ENCODE measurements at places on chromosomes 7 and 10.

GRCh38 chr10:63699785-63700613 lies 178.8 kb downstream of the REEP3 start:
- no peak for DNase-seq

DNA sequence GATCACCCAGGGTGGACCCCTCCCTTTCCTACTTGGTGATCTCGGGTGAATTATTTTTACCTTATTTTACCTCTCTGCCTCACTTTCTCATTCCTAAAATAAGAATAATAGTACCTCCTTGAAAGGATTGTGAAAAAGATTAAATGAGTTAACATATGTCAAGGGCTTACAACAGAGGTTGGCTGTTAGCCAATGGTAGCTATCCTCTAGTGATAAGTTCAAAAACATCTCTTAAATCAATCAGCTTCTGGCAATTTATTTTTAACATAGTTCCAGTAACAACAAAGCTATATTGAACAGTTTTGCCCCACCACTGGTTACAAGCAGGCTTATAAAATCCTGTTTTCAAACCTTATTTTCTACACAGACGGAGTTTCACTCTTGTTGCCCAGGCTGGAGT lies 45.4 kb downstream of the TMEM168 start:
- no peak for DNase-seq

DNA sequence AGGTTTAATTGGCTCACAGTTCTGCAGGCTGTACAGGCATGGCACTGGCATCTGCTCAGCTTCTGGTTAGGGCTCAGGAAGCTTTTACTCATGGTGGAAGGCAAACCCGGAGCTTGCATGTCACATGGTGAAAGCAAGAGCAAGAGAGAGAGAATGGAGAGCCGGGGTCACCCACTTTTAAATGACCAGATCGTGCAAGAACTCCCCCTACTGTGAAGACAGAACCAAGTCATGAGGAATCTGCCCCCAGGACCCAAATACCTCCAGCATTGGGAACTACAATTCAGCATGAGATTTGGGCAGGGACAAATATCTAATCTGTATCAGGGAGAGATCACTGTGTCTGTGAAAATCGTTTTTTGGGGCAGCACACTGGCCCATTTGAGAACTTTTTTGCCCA lies 110.0 kb upstream of the MYO3A start:
- no peak for DNase-seq

DNA sequence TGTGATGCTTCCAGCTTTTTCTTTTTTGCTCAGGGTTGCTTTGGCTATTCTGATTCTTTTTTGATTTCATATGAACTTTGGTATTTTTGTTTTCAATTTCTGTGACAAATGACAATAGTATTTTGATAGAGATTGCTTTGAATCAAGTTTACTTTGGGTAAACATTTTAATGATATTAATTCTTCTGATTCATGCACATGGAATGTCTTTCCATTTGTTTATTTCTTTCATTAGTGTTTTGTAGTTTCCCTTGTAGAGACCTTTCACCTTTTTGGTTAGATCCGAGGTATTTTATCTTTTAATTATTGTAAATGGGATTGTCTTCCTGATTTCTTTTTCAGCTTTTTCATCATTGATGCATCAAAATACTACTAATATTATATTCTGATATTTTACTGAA lies 93.2 kb downstream of the LANCL2 start:
- no peak for DNase-seq

GRCh38 chr10:103277713-103278536 lies 987 bp downstream of the INA start:
- no peak for DNase-seq

DNA sequence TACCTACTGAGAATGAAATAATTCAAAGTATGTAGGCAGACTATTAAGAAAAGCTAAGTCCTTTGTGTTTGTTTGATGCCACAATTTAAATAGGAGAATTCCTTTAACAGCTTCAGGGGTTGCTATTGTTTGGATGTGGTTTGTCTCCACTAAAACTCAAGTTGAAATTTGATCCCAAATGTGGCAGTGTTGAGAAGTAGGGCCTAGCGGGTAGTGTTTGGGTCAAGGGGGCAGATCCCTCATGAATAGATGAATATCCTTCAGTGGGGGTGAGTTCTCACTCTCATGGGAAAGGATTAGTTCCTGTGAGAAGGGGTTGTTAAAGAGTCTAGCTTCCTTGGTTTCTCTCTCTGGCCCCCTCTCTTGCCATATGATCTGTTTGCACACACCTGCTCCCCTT lies 97.0 kb downstream of the HGF start:
- DNase-seq, result no peak

DNA sequence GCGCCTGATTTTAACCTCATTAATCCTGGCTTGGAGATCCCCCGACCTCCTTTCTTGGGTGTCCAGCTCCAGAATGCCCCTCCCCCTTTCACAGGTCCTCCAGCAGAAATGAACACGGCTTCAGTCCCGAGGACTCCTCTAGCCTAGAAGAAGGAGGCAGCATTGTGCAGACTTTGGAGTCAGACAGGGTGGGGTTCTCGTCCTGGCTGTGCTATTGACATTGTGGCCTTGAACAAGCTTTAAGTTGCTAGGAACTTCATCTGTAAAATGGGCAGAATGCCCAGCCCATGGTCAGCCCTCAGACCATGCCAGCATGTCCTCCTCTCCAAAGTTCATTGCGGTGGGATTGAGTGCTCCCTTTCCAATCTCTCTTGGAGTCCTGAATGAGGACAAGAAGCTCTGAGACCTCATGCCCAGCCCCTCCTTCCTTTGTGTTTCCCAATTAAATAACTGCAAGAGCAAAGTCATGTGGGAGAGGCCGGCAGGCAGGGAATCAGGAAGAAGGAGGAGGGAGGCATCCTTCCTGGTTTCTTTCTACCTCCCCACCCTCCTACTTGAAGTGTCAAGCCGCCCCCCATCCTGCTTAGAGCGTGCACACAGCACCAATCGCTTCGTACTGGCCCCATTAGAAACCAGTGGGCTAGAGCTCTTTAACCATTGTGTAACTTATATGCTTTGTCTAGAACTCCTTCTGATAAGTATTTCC lies 86.4 kb downstream of the RBM20 start:
- no peak for DNase-seq

DNA sequence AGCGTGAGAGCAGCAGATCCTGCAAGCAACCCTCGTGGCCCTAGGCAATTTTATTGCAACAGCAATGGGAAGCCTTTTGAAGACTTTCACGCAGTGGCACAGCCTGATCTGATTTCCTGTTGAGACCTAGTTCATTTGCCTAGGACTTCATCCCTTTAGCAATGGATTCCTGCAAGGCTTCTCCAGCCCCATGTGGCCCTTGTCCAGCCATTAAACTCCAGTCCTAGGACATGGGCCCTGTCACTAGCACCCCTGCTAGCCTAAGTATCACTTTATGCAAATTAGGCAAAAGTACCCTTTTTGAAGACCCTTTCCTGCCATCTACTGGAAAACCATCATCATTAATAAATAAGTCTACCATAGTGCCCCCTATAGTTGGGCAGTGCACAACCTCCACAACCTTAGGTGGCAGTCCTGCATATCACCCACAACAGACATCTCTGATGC lies 379.4 kb downstream of the GALNT17 start:
- no peak for DNase-seq

GRCh38 chr7:151135866-151136843 lies 31.3 kb downstream of the GBX1 start:
- no peak for DNase-seq

DNA sequence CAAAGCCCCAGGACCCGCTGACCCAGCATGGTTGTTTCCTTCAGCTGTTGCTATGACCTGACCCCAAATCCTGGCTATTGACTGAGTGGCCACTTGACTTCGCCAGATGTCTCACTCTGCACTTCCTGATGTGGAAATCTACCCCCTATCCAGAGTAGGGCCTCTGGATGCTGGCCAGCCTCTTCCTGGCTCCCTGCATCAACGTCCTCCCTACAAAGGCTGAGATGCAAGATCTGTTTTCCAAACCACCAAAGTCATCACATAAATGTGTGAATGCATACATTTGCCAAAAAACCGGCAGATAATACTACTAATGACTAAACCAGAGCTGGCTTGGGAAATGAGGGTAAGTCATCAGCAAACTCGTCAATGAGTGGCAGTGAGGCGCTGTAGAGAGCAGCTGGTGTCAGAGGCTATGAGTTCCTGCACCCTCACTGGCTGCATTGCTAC lies 70.4 kb downstream of the PYROXD2 start:
- DNase-seq, result no peak

DNA sequence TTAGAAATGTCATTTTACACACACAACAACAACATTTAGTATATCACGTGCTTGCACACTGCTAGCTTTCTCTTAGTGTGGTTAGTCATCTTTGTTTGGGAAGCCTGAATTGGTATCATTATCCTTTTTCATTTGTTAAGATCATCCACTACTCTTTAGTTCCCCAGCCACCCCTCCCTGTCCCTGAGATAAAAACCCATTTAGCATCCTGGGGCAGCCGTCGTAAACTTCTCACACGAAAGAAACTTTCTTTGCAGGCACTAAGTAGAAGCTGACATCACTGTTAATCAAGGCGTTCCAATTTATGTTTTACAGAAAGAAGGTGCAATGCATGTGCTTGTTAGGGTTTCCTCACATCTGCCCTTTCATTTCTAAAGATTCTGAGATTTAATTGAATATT lies 475.1 kb upstream of the FZD8 start:
- DNase-seq, result no peak

DNA sequence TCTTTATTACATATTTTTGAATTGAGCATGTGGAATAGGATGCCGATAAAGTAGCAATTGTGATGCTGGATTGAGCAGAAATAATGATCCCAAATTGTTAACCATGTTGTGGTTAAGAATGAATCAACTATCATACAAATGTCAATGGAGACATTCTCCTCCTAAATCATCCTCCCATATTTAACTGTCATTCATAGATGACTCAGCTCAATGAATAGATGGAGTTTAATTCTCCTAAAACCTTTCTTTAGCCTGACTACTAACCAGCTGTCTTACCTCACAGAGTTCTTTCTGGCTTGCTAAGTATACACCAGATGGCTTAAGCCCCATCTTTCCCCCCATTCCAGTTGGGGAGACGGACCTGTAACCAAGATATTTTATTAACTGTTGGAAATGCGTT lies 23.4 kb upstream of the NPS start:
- DNase-seq, result no peak

DNA sequence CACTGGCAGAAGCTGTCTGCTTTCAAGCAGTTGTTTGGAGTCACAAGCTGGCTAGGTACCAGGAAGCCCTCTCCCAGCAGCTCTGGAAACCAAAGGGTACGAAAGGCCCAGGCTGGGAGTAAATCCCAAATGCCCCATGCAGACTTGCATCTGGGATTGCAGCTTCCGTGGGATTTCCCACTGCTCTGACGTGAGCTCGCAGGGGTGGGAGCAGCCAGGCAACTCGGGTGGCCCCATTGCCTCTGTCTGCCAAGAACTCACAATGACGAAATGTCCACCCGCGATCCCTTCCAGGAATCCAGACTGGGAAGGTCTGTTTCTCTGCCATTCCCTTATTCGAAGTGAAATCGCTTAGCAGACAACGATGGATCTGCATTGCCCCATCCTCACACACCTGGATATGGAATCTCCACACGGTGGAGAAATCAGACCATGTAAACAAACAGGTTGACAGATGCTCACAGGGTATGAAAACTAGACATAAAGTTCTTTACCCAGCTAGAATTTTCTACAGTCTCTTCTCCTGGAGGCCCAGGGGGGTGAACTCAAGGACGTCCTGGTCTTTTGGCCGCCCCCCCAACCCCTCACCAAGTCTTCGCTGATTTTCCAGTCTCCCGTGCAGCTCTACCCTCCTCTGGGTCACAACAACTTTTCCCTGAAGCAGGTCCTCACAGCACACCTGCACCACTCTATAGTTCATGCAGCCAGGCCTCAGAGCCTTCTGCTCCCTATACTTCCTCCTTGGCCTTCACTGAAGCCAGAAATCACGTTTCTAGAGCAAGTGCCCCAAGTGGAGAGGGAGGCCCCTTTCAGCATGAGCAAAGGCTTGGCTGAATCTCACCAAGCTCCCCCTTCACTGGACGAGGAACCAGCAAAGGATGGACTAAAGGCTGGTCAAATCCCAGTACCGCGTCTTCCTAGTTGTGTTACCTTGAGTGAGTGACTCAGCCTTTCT lies 20.0 kb downstream of the SH3PXD2A start:
- DNase-seq, result no peak

GRCh38 chr10:50857579-50857978 lies 27.8 kb downstream of the A1CF start:
- no peak for DNase-seq

DNA sequence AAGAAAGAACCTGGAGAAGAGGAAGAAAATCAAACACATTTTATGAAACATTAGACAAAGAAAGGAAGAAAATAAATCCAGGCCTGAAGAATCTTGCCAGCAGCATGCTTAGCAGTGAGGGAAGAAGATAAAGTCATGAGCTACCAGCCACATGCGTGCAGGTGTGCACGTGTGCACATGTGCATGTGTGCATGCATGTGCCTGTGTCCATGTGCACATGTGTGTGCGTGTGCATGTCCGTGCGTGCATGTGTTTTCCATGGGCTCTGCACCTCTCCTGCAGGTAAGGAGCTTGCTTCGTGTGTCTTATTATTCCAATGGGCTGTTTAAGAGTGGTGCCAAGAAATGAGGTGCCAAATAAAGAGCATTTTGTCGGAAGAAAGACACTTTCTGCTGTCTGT lies 322.2 kb downstream of the FGFR2 start:
- no peak for DNase-seq

- DNase-seq, result no peak
These were observed 73.4 kb upstream of the CUX1 start for GRCh38 chr7:101743995-101744360.

GRCh38 chr7:81029511-81029910 lies 110.7 kb upstream of the SEMA3C start:
- DNase-seq, result no peak

GRCh38 chr7:1768832-1769231 lies 98.8 kb downstream of the ELFN1 start:
- no peak for DNase-seq

GRCh38 chr10:75201793-75202307 lies 8.7 kb upstream of the VDAC2 start:
- no peak for DNase-seq

DNA sequence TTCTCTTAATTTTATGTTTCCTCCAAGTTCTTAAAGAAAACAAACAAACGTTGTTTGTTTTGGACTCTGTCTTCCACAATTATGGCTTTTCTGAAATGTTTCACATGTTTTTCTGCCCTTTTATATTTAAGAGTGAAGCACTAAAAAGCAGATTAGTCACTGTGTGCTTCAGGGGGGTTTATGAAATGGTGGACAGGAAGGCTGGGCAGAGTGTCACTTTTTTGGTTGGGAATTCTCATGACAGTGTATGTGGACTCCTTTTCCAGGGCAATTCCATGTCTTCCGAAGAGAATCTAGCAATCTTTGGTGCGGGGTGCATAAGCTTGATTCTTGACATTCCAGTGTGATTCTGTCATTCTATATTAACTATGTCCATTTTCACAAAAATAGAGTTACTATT lies 669.4 kb downstream of the PARD3 start:
- no peak for DNase-seq

Data from stimulated activated CD4-positive, alpha-beta T cell treated with anti-CD3 and anti-CD28 coated beads, Interleukin-12 subunit alpha, Interleukin-12 subunit beta, amount 100 ng/mL, for 24 hours (primary cell).